ENCODE measurements at places on chromosomes 1 and 21. TPM values are rescaled to one million over a fixed set of nuclear protein-coding genes. Genes with fewer than 3 reads are reported as not detected.

The MYOC gene
- not detected for total RNA-seq

DNA sequence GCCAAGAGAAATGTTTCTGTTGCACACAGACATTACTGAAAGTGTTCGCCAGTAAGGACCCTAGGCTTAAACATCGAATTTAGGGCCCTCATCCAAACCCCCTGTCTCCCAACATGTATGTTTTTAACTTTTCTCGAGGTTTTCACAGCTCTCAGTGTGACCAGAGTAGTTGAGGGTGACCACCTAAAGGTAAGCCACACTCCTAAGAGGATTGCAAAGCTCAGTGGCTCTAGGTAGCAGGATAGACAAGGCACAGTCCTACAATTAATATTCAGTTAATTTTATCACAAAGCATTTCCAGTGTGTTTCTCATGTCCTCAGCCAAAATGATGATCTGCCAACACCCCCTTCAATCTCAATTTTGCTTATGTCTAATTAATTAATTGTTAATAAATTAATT lies 695 bp upstream of the ALG14 start:
- H3K27ac ChIP-seq: no peak overlapping the region
- peaks cover 7% of the 10 kb centered on the region for H3K4me1 ChIP-seq
- H3K27me3 ChIP-seq: peaks cover 4% of the 10 kb centered on the region
- H3K4me3 ChIP-seq: peak overlapping the region; percentile 89
- H3K36me3 ChIP-seq: no peaks in the 10 kb centered on the region

DNA sequence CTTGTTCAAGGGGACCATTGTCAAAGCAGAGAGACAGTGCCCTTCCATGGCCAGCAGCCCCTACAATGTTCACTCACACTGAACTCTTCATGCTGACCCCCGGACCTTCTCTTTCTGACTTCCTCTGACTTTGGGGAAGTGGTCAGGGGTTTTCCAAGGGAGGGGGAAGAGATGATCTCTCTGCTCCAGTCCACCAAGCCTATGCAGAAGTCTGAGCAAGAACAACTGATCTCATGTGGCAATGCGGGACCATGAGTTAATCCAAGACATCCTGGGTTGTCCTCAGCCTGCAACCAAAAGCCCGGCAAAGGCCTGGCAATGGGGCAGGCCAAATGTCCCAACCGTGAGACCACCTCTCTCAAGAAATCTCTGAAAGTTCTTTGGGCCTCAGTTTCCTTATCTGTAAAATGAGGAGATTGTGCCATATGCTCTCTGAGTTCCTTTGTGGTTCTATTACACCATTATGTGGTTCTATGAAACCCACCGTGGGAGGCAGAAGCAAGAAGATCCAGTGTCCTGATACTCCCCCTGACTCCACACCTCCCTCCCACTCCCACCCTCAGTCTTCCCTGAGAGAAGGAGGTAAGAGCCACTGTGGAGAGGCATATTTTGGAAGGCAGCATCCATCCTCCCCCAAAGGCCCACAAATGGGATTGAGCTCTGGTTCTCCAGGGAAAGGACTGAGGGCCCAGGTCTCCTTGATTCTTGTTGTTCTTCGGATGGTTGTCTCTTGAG lies 11.8 kb upstream of the ARHGEF2 start:
- no peak overlapping the region for H3K4me3 ChIP-seq
- DNase-seq: no peak
- no peaks in the 10 kb centered on the region for H3K27me3 ChIP-seq

DNA sequence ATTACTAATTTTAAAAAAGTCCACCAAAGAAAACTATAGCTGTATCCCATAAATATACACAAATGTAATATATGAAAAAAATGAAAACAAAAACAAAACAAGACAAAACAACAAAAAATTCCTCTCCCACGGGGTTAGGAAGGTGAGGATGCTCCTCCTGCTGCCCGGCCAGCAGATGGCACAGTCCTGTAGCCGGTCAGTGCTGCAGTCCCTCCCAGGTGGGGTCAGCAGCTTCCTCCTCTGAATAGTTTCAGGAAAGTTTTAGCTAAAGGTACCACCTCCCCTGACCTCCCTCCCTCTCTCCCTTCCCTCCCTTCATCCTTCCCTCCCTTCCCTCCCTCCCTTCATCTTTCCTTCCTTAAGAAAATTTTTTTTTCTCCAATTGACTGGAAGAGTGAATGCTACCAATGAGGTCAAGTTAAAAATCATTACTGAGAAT lies 67.8 kb upstream of the BCL10 start:
- no peaks in the 10 kb centered on the region for H3K27me3 ChIP-seq
- peak; percentile 58 for DNase-seq
- peaks cover 46% of the 10 kb centered on the region for H3K4me1 ChIP-seq
- H3K4me3 ChIP-seq: no peak overlapping the region
- H3K27ac ChIP-seq: peak overlapping the region; percentile 95

GRCh38 chr1:31587720-31588423 lies 11.6 kb downstream of the TINAGL1 start:
- no peaks in the 10 kb centered on the region for H3K27me3 ChIP-seq
- no peak overlapping the region for H3K27ac ChIP-seq
- peaks cover 23% of the 10 kb centered on the region for H3K4me1 ChIP-seq

- H3K36me3 ChIP-seq: no peaks in the 10 kb centered on the region
- DNase-seq: no peak
- H3K4me3 ChIP-seq: no peak overlapping the region
Observed at GRCh38 chr1:202656951-202657646, 53.2 kb downstream of the SYT2 start.

Measured in astrocyte (in vitro differentiated cells and primary cell).